ENCODE measurements at places on chromosomes 12 and 14.

DNA sequence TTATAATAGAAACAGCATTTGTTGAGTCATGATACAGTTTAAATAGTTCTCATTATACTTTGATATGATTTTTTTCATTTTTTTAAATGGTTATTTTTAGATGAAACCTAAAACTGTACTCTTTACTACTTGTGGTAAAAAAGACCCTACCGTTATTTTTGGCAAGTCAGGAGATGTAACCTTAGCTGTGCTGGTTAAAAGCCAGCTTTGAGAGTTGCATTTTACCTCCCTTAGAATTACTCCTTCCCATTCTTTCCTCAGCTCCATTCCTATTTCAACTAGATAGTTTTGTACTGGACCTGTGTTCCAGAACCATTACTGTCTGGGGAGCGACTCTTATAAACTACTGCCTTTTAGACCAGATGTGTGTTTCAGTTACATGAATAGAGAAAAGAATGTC is 92.0 kb downstream of the RAD51B start:
- DNase-seq = no peak

- DNase-seq = peak; percentile 40
Measured at GRCh38 chr12:83514372-83514771, 827.7 kb downstream of the TMTC2 start.

GRCh38 chr12:57740656-57741412 is 2.3 kb upstream of the AGAP2 start:
- DNase-seq = no peak

- no peak for DNase-seq
Measured at GRCh38 chr14:21796916-21797315, 123.3 kb upstream of the OR4E1 start.

DNA sequence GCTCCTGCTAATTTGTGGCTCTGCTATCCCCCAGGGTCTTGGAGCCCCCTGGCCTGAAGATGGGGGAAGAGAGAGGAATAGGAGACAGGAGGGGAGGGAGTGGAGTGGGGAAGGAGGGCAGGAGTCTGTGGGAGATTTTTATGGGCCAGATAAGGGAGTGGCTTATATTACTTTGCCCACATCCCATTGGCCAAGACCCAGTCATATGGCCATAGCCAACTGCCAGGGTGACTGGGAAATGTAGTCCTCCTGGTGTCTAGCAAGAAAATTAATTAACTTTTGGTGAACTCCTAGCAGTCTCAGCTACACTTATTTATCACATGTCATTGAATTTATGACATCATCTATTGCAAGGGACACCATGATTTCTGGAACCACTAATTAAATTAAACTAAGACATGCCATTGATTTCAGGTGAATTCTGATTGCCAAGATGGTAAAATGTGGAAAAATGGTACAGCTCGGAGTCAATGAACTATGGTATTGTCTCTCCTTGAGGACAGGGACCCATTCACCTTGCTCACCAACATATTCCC is 50.3 kb downstream of the ESRRB start:
- DNase-seq = no peak

GRCh38 chr12:19946550-19946949 is 421.8 kb upstream of the PDE3A start:
- DNase-seq = no peak

GRCh38 chr12:52495389-52495788 is 2.3 kb upstream of the KRT6A start:
- no peak for DNase-seq

DNA sequence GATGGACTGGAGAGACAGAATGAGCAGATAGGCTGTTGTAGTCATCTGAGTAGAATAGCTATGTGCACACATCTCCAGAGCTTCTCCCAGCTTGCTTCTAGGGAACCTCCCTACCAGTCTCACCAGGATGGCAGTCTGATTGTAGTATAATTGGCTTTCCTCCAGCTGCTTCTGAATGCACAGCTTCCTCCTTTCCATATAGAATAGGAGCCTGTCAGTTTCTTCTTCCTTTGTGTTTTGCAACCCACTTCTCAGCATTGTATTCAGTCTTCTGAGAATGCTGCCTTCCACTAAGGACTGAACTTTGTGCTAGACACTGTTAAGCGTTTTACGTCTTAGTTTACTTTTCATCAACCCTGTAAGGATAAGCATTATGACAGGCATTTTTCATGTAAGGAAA is 2.2 kb upstream of the CSAD start:
- DNase-seq = no peak
